ENCODE measurements at places on chromosomes 12 and 14. TPM values are rescaled to one million over a fixed set of nuclear protein-coding genes. Genes with fewer than 3 reads are reported as not detected.

GRCh38 chr14:22802860-22803686, 12.2 kb downstream of the SLC7A7 start:
- no peak for DNase-seq
- H3K4me3 ChIP-seq: no peak overlapping the region
- H3K4me1 ChIP-seq: no peaks in the 10 kb centered on the region
- no peak overlapping the region for H3K27ac ChIP-seq
- peaks cover 18% of the 10 kb centered on the region for H3K27me3 ChIP-seq
- no peaks in the 10 kb centered on the region for H3K36me3 ChIP-seq

DNA sequence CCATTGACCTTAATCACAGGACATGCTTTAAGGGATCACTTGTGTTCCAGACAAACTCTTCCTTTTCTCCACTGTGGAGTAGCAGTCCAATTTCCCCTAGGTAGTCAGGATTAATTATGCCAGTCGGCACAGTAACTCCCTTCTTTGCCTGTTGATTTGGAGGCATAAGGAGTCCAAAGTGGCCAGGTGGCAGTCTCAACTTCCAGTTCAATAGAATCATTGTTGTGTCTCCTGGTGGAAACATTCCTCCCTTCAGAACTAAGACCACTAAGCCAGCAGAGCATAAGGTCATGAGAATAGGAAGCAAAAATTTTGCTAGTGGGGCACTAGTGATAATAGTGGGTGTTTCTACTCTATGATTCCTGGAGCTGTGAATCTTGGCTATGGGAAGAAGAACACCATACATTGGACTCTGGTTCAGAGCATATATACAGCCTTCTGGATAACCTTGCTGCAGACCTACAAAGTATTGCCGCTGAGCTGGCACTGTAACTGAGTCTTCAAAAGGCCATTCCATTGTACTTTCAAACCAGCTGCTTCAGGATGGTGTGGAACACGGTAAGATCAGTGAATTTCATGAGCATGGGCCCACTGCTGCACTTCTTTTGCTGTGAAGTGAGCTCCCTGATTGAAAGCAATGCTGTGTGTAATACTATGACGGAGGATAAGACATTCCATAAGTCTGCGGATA, 147.3 kb upstream of the MAX start:
- no peaks in the 10 kb centered on the region for H3K4me1 ChIP-seq
- DNase-seq: no peak
- no peak overlapping the region for H3K27ac ChIP-seq
- H3K36me3 ChIP-seq: no peaks in the 10 kb centered on the region
- H3K4me3 ChIP-seq: no peak overlapping the region

The APOF gene
- total RNA-seq: not detected

The SAMD15 gene
- total RNA-seq: 0.42 TPM

The RTL1 gene
- not detected for total RNA-seq

Measured in CD4-positive, CD25-positive, alpha-beta regulatory T cell (primary cell).